ENCODE measurements at places on chromosomes 12 and 14.

DNA sequence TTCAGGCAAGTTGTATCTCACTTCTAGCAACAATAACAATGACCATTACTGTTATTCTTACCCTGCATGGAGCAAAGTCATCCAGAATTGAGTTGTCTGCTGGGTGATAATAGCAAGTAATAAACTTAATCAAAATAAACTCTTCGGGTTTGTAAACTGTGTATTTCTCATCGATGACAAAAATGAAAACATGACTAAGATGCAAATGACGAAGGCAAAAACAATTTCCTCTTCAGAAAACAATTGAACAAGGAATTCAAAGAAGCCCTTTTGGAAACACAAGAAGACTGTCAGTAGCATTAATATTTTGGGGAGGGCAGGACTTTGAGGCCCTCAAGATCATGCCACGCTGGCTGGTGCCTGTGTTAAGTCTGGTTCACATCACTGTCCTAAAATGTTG, 232.0 kb downstream of the BTG1 start:
- DNase-seq = no peak
- H3K4me1 ChIP-seq = peaks cover 7% of the 10 kb centered on the region
- H3K27me3 ChIP-seq = no peaks in the 10 kb centered on the region
- H3K36me3 ChIP-seq = no peaks in the 10 kb centered on the region
- H3K27ac ChIP-seq = peak overlapping the region; percentile 30

GRCh38 chr14:49447540-49448107, 138.6 kb downstream of the RPS29 start:
- peaks cover 3% of the 10 kb centered on the region for H3K36me3 ChIP-seq
- H3K27ac ChIP-seq = no peak overlapping the region
- DNase-seq = no peak
- H3K4me3 ChIP-seq = no peak overlapping the region
- no peaks in the 10 kb centered on the region for H3K4me1 ChIP-seq

DNA sequence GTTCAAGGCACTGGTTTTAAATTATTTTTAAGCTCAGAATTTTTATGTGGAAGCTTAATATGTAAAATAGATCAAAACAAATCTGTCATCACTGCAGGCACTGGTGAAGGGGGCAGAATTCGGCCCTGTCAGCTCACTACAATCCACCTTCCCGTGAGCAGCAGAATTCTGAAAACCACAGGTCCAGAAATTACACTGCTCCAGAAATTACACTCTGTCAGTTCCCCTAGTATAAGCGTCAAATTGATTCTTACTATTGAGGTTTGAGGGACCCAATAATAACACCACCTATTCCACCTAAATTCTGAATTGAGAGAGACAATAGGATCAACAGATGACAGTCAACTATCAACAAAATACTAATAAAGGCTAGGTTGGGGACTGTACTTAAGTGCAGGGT, 245.5 kb downstream of the PHLDA1 start:
- H3K4me3 ChIP-seq = no peak overlapping the region
- H3K4me1 ChIP-seq = peaks cover 3% of the 10 kb centered on the region

GRCh38 chr14:100333311-100333710, 10.2 kb downstream of the SLC25A47 start:
- H3K27ac ChIP-seq = no peak overlapping the region
- H3K4me3 ChIP-seq = no peak overlapping the region
- no peak for DNase-seq
- H3K36me3 ChIP-seq = peaks cover 2% of the 10 kb centered on the region
- no peaks in the 10 kb centered on the region for H3K4me1 ChIP-seq

GRCh38 chr12:101933866-101934514, 56.6 kb downstream of the DRAM1 start:
- no peak overlapping the region for H3K4me3 ChIP-seq
- no peaks in the 10 kb centered on the region for H3K4me1 ChIP-seq
- H3K36me3 ChIP-seq = no peaks in the 10 kb centered on the region
- no peak overlapping the region for H3K27ac ChIP-seq
- H3K27me3 ChIP-seq = peaks cover 34% of the 10 kb centered on the region

- no peak overlapping the region for H3K27ac ChIP-seq
- H3K27me3 ChIP-seq = no peaks in the 10 kb centered on the region
- H3K36me3 ChIP-seq = no peaks in the 10 kb centered on the region
- peaks cover 13% of the 10 kb centered on the region for H3K4me1 ChIP-seq
- H3K4me3 ChIP-seq = no peak overlapping the region
These were observed 133.4 kb upstream of the RAP1B start for GRCh38 chr12:68477261-68477772.

DNA sequence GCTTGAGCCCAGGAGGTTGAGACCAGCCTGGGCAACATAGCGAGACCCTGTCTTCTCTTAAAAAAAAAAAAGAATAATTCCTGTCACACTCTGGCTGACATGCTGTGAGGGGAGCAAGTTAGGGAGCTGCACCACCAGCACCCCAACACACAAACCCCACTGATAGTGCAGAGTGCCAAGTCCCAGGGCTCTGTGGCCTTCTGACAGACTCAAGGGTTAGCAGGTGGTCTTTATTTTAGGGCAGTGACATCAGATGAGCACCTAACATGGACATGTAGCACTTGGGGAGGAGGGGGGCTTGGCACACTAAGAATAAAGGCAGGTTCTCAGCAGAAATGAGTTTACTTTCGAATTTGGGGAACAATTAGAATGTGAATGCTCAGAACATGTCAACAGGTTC, 6.8 kb downstream of the USP5 start:
- H3K27me3 ChIP-seq = no peaks in the 10 kb centered on the region
- DNase-seq = no peak
- no peak overlapping the region for H3K4me3 ChIP-seq
- peaks cover 7% of the 10 kb centered on the region for H3K4me1 ChIP-seq
- peaks cover 42% of the 10 kb centered on the region for H3K36me3 ChIP-seq

DNA sequence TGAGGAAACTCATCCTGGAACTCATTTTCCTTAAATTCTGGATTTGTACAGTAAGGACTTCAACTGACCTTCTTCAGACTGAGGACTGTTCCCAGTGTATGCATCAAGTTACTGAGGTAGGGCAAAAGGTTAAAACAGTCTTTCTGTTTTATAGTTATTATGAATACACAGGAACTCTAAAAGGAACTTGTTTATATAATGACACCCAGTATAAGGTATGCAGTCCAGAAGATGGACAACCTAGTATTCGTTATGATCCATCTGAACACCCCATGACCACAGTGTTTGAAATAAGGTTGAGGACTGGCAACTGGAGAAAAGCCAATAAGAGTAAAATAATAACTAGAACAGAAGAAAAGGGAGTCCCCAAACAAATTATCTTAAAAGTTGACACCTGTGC, 779.9 kb upstream of the TMEM132C start:
- no peak overlapping the region for H3K4me3 ChIP-seq
- H3K27ac ChIP-seq = no peak overlapping the region
- H3K4me1 ChIP-seq = no peaks in the 10 kb centered on the region
- DNase-seq = no peak
- no peaks in the 10 kb centered on the region for H3K27me3 ChIP-seq
- H3K36me3 ChIP-seq = no peaks in the 10 kb centered on the region

GRCh38 chr14:55238019-55238680, 33.1 kb upstream of the FBXO34 start:
- no peaks in the 10 kb centered on the region for H3K36me3 ChIP-seq
- no peak overlapping the region for H3K4me3 ChIP-seq
- no peak overlapping the region for H3K27ac ChIP-seq

DNA sequence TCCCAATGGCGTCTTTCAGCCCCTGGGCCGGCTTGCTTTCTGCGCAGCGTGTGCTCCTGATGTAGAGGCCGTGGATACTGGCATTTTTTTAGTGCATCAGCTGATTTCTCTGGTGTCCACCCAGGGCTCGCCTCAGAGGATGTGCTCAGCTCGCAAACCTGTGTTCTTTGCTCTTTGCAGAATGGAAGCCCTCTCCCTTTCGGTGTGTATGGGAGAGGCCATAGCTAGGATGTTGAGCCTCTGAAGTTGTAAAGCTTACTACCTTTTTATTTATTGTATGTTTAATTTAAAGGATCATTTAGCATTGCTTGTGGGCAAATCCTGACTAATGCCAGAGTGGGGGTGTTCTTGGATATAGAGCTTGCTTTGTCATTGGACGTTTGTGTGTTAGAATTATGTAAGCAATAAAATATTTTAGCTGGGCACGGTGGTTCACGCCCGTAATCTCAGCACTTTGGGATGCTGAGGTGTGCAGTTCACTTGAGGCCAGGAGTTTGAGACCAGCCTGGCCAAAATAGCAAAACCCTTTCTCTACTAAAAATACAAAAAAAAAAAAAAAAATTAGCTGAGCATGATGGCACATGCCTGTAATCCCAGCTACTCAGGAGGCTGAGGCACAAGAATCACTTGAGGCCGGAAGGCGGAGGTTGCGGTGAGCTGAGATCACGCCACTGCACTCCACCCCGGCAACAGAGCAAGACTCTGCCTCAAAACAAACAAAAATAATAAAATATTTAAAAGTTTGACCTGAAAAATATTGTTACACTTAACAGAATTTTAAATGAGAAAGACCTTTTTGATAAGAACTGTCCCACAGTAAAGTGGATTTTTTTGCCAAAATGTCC, 52.6 kb upstream of the MMP17 start:
- DNase-seq = no peak
- peaks cover 55% of the 10 kb centered on the region for H3K36me3 ChIP-seq
- H3K27ac ChIP-seq = no peak overlapping the region

DNA sequence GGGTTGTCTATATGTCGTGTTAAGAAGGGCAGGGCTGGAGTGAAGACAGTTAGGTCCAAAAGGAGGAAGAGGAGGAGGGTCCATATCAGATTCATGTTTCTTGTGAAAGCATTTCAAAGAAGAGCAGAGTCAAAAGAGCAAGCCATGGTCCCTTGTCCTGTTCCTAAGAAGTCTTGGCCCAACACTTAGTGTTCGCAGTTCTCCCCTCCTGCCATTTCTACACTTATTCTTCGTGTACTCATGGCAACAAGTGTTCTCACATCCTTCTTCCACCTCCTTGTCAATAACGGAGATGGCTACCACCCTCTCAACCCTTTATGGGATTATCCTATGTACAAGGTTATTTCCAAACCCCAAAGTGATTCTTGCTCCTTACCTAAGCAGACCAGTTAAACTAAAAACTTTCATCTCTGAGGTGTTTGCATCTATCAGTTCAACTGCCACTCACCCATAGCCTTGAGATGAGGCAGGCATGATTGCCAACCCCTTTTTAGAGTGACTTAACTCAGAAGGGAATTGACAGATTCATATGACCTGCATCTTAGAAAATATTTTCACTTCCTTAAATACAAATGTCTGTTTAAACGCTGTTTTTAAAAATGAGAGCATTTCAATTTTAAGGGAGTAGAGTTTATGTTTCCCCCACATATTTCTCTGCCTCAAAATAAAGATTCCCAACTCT, 19.8 kb upstream of the RNASE2 start:
- H3K4me1 ChIP-seq = no peaks in the 10 kb centered on the region
- no peak overlapping the region for H3K4me3 ChIP-seq
- H3K36me3 ChIP-seq = no peaks in the 10 kb centered on the region
- H3K27me3 ChIP-seq = peaks cover 33% of the 10 kb centered on the region

DNA sequence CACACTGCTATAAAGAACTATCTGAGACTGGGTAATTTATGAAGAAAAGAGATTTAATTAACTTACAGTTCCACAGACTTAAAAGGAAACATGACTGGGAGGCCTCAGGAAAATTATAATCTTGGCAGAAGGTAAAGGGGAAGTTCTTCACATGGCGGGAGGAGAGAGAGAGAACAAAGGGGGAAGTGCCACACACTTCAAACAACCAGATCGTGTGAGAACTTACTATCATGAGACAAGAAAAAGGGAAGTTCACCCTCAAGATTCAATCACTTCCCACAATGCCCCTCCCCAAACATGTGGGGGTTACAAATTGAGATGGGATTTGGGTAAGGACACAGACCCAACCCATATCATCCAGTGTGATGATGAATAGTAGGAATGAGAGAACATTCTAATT, 366.5 kb downstream of the LRFN5 start:
- H3K4me1 ChIP-seq = no peaks in the 10 kb centered on the region
- H3K27ac ChIP-seq = no peak overlapping the region
- DNase-seq = no peak
- H3K4me3 ChIP-seq = no peak overlapping the region
- no peaks in the 10 kb centered on the region for H3K27me3 ChIP-seq

GRCh38 chr12:114933428-114934160, 249.6 kb upstream of the TBX3 start:
- no peak overlapping the region for H3K27ac ChIP-seq
- DNase-seq = no peak
- no peaks in the 10 kb centered on the region for H3K36me3 ChIP-seq

DNA sequence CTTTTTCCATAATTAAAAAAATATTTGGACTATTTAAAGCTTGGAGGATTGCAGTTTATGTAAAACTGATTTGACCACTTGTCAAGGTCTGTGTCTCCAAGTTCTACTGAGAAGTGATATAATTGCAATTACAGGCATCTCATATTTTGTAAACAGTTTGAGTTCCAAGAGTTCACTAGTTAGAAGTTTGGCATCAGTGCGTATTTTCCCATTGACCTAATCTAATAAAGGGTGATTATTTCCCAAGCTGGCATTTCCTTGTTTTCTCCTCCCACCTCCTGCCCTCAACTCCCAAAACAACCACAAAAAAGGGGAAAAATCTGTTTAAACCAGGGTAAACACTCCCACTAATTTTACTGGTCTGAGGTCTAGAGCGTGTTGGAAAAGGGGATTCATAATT, 3.0 kb upstream of the MYF6 start:
- H3K27ac ChIP-seq = no peak overlapping the region
- H3K4me1 ChIP-seq = no peaks in the 10 kb centered on the region
- H3K4me3 ChIP-seq = no peak overlapping the region
- no peak for DNase-seq
- H3K36me3 ChIP-seq = no peaks in the 10 kb centered on the region

DNA sequence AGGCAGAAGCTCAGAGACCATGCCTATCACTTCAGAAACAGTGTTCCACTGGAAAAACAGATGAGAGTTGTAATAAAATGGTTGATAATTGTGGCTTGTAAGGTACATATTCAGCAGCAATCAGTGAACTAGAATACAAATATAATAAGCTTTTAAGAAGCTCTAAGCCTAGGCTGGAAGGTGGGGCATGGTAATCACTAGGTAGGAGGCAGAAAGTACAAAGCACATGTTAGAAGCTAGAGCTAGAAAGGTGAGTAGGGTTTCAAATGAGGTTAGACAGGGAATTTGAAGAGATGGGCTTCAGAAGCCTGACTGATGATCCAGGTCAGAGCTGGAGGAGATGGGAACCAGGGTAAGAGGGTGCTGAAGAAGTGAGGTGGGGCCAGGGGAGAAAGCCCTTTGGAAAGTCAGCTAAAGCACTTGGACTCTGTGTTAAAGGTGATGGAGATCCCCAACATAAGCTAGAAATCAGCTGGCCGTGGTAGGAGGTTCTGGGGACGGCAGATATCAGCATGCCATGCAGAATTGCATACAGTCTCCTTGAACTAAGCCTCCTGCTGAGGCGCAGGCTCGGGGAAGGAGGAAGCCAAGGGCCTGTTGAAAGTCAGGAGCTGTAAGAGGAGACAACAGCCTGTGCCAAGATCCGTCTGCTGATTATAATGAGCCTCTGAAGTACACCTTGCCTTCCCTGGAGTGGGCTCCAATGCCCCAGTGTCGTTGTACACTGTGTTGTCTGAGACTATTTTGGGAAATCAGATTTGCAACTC, 659.4 kb downstream of the BCL11B start:
- no peak overlapping the region for H3K27ac ChIP-seq
- H3K27me3 ChIP-seq = no peaks in the 10 kb centered on the region
- no peaks in the 10 kb centered on the region for H3K36me3 ChIP-seq
- H3K4me3 ChIP-seq = no peak overlapping the region
